ENCODE measurements at places on chromosomes 2 and 18.

DNA sequence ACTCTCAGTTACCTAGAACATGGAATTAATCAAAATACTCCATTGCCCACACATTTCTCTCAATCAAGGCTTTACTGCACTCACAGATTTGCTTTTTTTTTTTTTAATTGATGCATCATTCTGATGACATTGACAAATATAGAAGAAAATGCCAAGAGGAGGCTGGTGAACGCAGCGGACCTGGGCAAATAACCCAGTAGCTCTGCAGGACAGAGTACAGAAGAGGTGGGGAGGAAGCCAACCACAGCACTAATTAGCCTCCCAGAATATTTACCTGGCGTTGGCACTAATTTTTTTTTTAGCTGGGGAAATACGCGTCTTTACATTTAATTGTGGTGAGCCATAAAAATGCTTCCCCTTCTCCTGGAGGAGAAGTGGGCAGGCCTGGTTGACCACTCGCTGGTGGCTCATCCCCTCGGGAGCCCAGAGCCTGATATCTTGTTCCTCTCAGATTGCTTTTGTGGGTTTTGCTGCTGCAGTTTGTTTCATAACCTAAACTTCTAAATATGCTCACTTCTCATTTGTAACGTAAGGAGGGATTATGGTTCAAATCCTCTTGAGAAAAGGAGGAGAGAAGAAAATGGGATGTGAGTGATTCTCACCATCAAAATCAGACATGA is 165.8 kb upstream of the EPB41L3 start:
- DNase-seq, result no peak

GRCh38 chr2:78035804-78036203 is 513.6 kb upstream of the LRRTM4 start:
- DNase-seq, result no peak

- DNase-seq, result no peak
Observed at GRCh38 chr2:224142397-224143312, 103.6 kb upstream of the SERPINE2 start.

DNA sequence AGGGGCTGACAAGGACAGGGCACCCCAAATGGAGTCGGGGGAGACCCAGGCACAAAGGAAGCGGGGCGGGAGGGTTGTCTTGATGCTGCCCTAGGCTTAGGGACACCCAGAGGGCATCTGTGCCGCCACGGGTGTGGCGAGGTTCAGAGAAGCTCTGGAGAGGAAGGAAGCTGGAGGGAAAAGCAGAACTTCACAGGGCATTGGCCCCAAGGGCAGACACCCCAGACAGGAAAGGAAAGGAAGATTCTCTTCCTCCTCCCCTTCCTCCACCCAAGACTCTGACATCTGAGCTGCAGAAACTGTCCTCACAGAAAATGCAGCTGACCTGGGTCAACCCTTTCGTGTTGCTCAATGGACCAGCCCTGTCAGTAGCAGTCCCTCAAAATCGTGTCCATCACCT is 25.6 kb downstream of the DNMT3A start:
- DNase-seq, result no peak

DNA sequence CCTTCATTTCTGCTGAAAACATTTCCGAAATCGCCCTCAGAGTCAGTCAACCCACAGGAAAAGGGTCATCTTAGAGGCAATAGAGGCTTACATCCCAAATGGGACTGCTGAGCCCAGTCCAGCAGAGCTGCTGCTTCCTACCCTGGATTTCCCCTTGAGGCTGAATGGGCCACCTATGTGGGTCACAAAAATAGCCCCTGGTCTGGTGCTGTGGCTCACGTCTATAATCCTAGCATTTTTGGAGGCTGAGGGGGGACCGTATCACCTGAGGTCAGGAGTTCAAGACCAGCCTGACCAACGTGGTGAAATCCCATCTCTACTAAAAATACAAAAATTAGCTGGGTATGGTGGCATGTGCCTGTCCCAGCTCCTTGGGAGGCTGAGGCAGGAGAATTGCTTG is 49.3 kb downstream of the ADNP2 start:
- no peak for DNase-seq

DNA sequence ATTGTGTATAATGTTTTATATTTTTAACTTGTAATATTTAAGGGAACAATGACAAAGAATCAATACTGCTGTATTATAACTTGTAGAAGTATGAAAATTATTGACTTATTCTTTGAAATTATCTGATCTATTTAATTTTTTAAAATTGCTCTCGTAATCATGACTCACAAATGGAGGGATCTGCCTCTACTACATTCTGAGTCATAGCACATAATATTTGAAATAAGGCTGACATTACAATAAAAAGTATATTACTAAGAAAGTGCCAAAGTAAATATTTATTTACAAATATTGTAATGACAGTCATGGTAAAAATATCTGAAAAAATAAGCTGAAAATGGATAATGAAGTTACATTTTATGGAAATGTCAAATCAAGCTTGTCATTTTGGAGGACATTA is 1144.6 kb upstream of the CDH2 start:
- DNase-seq, result no peak

DNA sequence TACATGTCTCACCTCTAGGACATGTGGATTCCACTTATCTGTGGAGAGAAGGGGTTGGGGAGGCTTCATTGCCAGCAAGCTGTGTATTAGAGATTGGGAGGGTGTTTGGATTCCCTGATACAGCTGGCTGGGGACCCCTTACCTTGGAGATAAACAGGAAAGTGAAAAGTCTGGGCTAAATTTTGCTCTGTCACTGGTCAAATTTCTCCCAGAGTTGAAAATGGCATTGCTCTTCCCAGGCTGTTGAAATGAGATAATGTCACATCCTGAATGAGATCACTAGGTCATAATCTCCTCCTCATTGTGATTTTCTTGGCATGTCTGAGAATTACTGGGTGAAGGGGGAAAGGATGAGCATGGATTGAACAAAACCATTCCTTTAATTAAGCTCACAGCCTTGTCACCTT is 265.0 kb upstream of the PARD3B start:
- DNase-seq, result no peak

DNA sequence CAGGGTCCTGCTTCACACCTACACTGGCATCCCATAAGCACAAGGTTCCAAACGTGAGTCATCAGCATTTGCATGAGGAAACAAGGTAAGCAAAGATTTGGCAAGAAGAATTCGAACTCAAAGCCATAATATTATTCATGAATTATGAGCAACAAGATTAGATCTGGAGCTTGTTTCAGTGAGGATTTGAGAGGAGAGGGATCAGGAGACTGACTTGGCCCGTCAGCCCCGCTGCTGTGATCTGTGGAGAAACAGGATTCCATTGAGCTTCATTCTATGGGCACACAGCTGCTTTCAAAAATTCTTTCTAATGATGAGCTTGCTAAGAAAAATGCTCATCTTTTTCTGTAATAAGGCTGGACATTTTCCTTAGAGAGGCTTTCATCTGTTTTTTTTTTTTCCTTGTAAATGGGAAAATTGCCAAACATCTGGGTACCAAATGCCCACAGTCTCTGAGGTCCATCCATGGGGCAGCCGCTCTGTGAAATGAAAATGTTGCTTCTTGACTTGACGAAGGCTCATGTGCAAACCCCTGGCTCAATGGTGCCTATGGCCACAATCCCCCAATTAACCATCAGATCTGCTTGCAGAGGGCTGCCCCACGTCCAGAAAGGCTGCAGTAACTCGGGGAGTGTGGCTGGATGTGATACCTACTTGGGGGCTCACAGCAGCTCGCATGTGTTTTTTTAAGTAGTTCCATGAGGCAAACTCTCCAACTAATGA is 179.3 kb downstream of the TMEM18 start:
- no peak for DNase-seq

- DNase-seq, result no peak
Observed at GRCh38 chr2:190352668-190353536, 9.5 kb downstream of the INPP1 start.

GRCh38 chr2:206031162-206031784 is 54.7 kb downstream of the INO80D start:
- DNase-seq, result no peak

DNA sequence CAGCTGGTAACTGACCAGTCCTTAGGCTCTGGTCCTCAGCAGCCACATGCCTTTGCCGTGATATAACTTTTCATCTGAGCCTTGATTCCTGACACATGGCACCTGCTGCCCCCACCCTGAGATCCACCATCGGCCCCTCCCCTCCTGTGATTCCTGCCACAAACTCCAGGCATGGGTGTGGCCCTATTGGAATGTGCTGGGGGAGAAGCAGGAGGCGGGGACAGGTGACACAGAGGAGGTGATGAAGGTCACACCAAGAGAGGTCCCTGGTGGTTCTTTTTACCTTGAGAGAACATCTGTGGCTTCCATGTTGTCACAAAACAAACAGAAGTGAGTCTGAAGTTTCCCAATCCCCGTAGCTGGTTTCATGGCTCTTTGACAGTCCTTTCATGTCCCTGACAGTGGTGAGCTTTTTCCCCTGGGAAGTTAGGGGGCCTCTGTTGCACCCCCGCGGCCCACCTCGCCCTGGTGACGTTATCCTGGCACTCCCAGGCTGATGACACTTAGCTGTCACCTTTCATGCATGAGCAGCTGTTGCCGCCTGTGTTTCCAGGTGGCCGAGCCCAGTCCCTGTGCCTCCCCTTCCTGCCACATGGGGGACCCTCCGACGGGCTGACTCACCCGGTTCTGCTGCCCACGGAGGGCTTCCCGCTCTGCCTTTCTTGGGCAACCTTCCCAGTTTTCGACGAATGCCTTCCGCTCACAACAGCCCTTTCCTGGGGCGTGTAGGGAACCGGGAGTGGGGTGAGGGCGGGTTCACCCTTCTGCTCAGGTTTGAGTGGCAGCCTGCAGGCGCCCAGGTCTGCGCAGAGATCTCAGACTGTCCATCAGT is 66.3 kb upstream of the GLI2 start:
- DNase-seq, result no peak

- DNase-seq, result no peak
Observed at GRCh38 chr2:224027070-224027469, 12.0 kb downstream of the SERPINE2 start.

- no peak for DNase-seq
Observed at GRCh38 chr2:1514391-1515072, 101.3 kb downstream of the TPO start.

DNA sequence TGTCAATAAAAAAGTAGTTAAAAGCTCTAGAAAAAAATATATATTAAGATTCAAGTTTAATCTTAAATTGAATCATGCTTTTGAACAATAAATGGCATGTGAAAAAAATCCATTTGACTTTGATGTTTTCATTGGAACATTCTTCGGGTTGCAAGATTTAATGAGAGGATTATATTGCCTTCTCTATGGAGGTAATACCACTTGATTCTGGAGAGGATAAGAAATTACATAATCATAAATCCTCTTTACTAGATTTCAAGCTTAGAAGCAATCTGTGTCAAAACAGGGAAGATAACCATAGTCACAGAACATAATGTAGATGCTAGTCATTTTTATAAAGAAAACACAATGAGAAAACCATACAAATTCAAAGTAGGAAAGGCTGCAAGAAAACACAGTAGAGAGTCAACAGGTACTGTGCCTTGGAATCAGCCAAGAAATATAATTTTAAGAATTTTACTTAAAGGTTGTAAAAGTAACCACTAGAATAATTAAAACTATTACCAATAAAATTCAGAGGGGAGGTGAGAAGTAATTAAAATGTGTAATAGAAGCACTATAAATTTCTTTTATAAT is 18.7 kb upstream of the MAPRE2 start:
- DNase-seq, result no peak

- no peak for DNase-seq
Observed at GRCh38 chr2:85826990-85827878, 61.6 kb downstream of the ST3GAL5 start.

DNA sequence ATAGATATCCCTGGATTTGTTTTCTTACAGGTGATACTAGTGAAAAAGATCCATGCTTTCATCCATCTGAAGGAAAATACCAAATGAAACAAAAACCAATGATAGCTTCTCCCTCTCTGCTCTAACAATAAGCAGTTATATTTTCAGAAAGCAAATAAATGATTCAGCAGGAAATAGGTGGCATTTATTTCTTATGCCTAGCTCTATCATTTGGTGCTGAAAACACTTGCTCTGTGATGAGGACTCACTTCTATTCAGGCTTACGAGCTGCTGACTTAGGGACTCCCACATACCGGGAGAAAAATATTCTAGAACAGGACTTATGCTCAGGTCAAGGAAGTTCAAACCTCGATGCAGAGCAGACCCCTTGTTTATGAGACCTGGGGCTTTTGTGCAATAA is 142.6 kb downstream of the SETBP1 start:
- no peak for DNase-seq

DNA sequence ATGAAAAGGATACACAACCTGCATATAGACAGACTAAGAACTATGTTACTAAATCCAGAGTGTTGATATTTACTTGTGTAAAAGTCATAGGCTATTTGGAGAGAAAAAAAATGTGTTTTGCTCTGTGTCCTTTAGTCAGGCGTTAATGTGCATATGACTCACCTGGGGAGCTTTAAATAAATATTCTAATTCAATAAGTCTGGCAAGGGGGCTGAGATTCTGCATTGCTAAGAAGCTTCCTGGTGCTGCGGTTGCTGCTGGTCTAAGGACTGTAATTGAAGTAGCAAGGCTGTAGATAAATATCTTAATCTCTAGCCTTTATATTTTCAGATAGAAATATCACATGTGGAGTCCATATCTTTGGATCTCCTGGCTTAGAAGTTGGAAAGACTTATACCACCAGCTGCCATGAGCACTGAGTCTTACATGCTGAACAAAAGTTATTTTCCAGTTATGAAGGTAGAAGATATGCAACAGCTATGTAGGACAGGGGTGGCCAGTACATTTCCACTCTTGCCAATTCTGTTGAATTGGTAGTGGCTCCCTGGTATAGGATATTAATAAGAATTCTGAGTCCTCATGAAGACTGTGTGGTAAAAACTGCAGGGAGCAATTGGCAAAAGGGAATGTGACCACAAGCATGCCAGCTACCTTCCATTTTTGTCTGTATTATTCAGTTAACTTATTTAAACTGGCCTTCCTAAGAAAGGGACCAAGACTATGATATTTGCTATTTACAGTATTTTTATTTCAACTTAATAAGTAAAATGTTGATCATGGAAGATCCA is 4.8 kb downstream of the SPAG16 start:
- DNase-seq, result no peak

- DNase-seq, result no peak
Observed at GRCh38 chr2:58540681-58541080, 299.6 kb upstream of the FANCL start.

DNA sequence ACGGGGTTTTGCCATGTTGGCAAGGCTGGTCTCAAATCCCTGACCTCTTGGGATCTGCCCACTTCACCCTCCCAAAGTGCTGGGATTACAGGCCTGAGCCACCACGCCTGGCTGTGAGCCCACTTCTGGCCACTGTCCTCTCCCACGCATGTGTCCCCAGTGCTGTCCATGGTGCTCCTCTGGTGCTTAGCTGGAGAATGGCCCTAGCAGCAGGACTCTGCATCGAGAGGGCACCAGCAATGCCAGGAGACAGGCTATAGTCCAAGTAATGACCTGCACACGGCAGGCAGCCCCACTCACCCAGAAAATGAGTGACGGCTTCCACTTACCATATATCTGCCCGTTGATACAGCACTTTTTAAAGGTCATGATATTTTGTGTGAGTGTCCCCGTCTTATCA is 66.3 kb upstream of the NARS1 start:
- no peak for DNase-seq

GRCh38 chr2:119525614-119526013 is 1.3 kb upstream of the SCTR start:
- DNase-seq, result no peak

- DNase-seq, result no peak
Observed at GRCh38 chr2:132515010-132515409, 98.4 kb downstream of the GPR39 start.

- DNase-seq, result no peak
Observed at GRCh38 chr2:120571015-120571728, 164.5 kb upstream of the GLI2 start.

GRCh38 chr18:58337686-58338085 is 291.2 kb downstream of the ALPK2 start:
- no peak for DNase-seq
